ENCODE measurements at places on chromosomes 12 and 14.

GRCh38 chr14:100423317-100424010 is 100.3 kb downstream of the SLC25A47 start:
- DNase-seq, result no peak

GRCh38 chr12:108477055-108477880 is 37.8 kb upstream of the FICD start:
- no peak for DNase-seq

- DNase-seq, result no peak
Measured at GRCh38 chr12:118356809-118357256, 15.9 kb downstream of the TAOK3 start.

DNA sequence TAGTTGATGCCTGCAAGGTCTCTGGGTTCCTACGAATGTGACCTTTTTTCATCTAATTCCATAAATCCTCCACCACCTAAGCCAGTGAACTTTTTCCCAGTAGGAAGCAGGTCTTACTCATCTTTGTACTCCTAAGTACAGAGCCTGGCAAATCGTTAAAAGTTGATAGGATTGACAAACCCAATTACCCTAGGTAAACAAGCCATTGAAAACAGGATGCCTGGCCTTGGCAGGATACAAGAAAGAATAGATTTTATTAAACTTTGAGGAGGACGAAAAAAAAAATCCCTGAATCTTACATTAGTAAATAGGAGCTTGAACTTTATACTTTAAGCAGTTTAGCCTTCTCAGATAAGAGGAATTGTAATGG is 5.6 kb downstream of the TBPL2 start:
- no peak for DNase-seq

DNA sequence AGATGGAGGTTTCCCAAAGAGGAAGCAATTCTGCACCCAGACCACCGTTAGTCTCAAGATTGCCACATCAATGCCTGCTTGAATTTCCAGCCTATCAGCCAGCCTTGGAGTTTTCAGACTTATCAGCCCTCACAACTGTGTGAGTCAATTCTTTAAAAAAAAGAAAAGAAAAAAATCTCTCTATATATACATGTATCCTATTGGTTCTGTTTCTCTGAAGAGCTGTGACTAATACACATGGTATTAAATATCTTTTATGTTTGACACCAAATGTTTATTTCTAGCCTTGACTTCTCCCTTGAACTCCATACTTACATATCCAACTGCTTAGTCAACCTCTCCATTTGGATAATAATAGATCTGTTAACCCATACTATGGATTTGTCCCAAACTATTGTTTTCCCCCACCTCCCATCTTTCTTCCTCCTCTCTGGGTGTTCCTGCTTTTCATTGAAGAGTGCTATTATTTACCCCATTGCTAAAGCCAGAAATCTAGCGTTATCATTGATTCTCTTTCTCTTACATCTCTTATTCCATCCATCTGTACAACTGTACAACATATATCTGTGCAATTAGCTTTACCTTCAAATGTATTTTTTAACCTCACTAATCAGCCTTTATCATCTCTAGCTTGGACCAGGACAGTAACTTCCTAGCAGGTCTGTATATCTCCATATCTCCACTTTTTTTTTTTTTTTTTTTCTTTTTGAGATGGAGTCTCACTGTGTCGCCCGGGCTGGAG is 22.7 kb upstream of the EID3 start:
- DNase-seq, result no peak

DNA sequence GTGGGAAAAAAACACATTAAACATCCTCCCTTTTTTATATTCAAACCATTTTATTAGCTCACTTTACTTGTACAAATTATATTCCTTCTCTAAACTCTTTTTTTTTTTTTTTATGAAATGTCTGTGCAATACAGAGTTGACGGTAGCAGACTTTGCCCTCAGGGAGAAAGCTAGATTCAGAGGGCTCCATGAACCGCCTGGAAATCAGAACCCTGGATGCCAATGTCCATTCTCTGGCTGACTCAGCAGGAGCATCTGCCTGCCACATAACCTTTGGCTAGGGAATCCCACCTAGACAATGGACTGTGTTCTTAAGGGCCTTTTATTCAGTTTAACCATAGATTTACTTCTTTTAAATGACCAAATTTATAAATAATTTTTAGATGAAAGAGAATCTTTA is 467.0 kb downstream of the MDGA2 start:
- no peak for DNase-seq

- DNase-seq, result no peak
Measured at GRCh38 chr12:77384941-77385340, 319.6 kb upstream of the E2F7 start.

- no peak for DNase-seq
Measured at GRCh38 chr14:95931384-95931783, 54.8 kb downstream of the TUNAR start.

DNA sequence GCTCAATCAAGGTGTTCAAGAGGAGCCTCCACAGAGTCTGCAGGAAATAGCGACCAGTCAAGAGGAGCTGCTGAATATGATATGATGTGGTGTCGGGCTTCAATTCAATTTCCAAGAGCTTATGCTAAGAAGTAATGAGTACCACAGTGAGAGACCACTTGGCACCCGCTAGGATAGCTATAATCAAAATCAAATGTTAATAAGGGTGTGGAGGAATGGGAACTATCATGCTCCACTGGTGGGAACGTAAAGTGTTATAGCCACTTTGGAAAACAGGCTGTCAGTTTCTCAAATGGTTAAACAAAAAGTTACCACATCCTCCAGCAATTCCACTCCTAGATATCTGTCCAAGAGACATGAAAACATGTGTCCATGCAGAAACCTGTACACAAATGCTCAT is 6.7 kb downstream of the POLR3B start:
- DNase-seq, result no peak

GRCh38 chr14:101351146-101351545 is 210.1 kb upstream of the DIO3 start:
- DNase-seq, result no peak

- no peak for DNase-seq
Measured at GRCh38 chr12:74945771-74946198, 263.9 kb downstream of the KCNC2 start.

DNA sequence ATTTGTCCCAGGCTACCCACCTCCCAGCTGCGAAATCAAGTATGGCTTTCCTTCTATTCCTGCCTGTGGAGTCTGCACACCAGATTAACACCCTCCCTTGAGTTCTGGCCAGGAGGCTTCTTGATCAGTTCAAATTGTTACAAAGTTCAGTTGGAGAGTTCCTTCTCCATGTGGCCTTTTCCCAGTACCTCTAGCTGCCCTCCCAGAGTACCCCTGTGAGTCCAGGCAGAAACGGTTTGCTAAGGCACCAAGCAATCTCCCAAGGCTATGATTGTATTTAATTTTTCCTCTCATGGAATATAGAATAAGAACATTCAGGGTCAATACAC is 49.7 kb upstream of the ERGIC2 start:
- DNase-seq, result no peak

- no peak for DNase-seq
Measured at GRCh38 chr12:104858611-104859543, 99.2 kb downstream of the SLC41A2 start.

All from AML-193 (cell line).